ENCODE measurements at places on chromosomes 5 and 9.

DNA sequence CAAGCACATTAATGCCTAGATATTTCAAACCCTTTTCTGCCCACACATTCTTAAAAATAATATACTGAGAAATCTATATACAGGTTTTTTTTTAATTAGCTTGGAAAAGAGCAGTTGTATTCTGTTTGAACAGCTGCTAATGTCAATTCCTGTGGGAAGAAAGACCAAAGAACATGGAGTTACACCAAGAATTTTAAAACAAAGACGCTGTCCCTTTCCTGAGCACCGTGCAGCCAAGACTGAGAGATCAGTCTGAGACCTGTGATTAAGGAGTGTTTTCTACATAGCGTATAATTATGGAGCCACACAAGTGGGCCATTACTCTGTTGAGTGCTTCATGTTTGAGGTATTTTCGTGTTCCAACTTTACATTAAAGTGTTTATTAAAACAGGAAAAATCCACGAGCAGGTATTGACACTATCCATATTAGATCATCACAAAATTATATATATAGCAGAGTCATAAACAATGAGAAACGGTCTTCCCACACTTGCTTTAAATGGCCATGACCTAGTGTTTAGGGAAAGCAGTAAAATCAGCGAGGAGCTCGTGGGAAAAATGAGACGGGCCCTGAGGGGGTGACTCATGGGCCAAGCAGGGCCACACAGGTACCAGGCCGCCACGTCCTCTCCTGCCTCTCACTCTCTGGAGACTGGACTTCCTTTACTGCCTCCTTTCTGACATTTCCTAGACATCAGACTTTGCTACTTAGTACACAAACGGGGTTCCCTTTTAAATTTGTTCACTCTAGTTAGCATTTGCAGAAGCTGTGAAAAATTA lies 153.1 kb upstream of the OTULINL start:
- DNase-seq = peak; percentile 59

DNA sequence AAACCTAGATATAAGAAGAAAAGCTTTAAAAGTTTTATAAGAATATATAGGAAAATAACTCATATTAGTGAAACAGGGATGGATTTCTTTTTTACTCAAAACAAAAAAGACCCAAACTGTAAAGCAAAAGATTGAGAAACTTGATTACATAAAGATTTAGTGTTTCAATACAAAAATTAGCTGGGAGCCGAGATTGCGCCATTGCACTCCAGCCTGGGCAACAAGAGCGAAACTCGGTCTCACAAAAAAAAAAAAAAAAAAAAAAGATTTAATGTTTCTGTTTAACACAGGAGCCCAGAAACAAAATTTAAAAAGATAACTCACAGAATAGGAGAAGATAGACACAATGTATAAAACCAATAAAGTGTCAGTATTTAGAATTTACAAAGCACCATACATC lies 45.2 kb downstream of the CDC14B start:
- no peak for DNase-seq

DNA sequence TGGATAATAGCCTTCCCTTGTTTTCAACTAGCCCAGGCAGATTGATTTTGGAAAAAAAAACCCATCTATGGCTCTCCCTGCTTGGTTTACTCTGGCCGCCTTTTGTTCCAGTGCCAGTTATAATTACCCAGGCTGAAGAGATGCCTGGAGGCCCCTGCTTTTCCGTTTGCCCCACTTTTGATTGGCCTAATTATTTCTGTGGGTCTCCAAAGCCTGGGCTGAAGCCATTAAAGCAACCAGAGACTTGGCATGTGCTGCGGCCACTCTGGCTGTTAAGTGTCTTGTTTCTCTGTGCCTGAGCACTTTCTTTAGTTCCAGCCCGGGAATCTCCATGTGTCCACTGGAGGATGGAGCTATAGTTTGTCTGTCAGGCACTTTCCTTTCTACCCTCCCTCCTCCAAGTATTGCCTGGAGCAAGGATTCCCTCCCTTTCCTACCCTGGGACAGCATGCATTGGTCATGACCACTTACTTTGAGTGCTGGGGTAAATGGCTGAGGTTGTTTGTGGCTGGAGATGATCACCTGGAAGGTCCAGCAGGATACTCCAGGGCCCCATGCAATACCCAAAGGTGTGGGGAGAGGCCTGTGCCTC lies 105.1 kb upstream of the CTSL start:
- DNase-seq = no peak

DNA sequence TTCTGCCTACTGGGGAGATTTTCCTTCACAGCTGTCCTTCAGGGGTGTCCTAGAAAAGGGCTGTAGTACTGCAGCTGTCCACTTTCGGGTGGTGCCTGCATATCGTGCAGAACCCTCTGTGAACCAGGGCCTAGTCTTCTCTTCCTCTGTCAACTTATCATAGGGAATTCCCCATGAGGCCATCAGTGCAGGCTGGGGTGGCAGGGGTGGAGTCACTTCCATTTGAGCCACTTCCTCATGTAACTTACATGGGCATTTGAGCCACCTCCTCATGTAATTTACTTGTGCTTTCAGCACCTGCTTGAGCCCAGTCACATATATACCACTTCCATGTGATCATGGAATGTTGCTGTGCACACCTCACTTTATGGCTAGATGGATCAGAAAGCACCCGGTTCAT lies 742.0 kb upstream of the RGMB start:
- peak; percentile 26 for DNase-seq

DNA sequence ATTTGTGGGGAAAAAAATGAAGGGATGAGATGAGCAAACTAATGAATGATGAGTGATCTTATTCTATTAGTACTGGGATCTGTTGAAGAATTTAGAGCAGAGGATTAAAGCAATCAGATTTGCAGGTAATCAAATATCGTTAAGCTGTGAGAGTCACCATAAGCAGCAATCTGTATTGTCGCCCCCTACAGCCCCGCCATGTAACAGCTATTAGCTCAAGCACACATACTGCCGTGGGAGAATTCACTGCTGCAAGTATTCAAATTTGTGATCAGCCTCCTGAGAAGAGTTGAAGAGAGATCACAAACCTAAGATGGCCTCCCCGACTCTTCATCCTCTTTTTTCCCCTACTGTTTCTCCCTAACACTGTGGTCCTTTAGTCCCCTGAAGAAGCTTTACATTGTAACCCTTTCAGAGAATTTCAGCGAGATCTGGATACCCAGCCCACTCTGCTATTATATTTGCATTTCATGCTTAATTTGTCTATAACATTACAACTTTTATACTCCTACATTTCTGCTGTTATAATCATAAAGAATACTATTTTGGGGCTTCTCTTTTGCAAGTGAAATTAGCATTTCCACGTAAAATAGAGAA lies 28.5 kb upstream of the PHF24 start:
- DNase-seq = peak; percentile 15

GRCh38 chr5:73229271-73229670 lies 56.3 kb downstream of the TMEM174 start:
- no peak for DNase-seq

- DNase-seq = no peak
Observed at GRCh38 chr5:39943811-39944210, 519.0 kb upstream of the DAB2 start.

- DNase-seq = no peak
Observed at GRCh38 chr5:1685066-1685465, 114.6 kb downstream of the MRPL36 start.

DNA sequence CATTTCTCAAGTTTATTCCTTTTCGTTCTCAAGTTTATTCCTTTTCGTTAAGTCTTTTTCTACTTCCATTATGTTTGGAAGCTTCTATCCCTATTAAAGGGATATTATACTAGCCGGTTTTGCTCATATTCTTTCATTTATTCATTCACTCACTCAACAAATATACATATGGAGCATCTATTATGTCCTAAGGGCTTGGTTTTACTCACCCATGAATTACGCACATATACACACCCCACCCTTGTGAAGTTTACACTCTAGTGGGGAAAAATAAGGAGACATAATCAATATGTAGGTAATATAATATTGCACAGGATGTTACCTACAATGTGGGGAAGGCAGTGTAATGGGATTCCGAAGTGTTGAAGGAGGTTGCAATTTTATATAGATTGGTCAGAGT lies 90.5 kb downstream of the ACTL7B start:
- no peak for DNase-seq

GRCh38 chr5:164370841-164371240 lies 865.4 kb downstream of the MAT2B start:
- DNase-seq = peak; percentile 2

- peak; percentile 2 for DNase-seq
Observed at GRCh38 chr9:70924380-70924779, 197.0 kb downstream of the TRPM3 start.

Measured in kidney tubule cell (primary cell).